Renal cortex interstitium (tissue), 15 donors: ENCODE measurements at places on chromosomes 13 and 19.

- DNase-seq = no peak
These were observed 8.2 kb downstream of the ZNF429 start for GRCh38 chr19:21513651-21514050.

- no peak for DNase-seq
These were observed 29.6 kb upstream of the CCNE1 start for GRCh38 chr19:29782260-29782580.

DNA sequence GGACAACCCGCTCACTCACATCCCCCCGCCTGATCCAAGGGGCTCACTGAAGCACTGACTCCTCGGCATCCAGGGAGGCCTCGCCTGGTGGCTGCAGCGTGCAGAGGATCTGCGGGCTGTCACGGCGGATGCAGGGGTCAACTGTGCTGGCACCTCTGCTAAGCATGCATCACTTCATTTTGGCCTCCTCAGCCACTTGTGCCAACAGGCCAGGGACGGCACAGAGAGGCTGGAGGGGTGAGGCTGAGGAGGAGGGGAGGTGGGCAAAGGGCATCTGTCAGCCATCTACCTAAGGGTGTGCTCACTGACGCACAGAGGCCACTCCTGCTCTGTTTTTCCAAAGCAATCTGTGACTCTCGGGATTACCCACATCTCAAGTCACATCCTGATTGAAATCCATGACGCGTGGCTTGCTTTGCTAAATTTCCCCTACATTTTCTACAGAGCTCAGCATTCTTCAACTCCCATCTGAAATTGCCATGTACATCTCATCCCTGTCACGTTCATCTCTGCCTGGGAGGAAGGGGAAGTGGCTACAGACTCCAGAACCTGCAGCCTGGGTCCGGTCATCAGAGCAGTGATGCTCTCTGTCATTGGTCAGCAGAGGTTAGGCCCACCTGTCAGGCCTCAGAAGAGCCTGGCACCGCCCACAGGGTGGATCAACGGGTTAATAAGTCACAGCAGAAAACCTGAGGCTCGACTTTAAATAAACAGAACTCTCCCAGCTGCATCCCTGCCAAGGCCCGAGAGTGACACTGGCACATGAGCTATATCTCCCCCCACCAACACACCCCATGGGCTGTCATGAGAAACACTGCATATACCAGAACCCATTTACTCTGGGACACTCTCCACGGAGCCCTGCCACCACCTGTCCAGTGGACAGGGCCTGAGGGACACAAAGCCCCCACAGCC is 17.6 kb downstream of the ELL start:
- DNase-seq = peak; percentile 49

GRCh38 chr19:43622070-43622469 is 2.6 kb upstream of the ZNF428 start:
- DNase-seq = no peak

GRCh38 chr13:109256866-109257760 is 529.3 kb downstream of the IRS2 start:
- DNase-seq = peak; percentile 17

- no peak for DNase-seq
These were observed 100.1 kb downstream of the DGKH start for GRCh38 chr13:42148538-42148937.

DNA sequence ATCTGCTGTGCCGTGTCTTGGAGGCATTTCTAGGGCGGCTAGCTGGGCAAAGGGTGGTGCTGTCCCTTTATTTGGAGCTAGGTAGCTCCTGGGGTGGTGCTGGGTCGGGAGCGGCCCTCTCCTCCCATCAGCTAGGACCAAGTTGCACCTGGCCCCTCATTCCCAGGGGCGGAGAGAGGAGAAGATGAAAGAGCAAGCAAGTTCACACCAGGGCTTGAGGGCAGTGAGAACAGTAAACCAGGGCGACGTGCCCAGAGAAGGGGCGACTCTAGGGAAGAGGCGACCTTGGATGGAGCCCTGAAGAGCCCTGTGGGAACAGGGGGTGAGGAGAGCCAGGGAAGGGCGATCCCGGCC is 17.0 kb upstream of the KCNN1 start:
- no peak for DNase-seq

- no peak for DNase-seq
These were observed 111.4 kb upstream of the FRY start for GRCh38 chr13:31919971-31920726.

GRCh38 chr13:40786568-40786996 is 2.8 kb upstream of the SLC25A15 start:
- DNase-seq = no peak
